GM04504 (cell line): ENCODE measurements at places on chromosomes 7 and 10.
A peak's percentile ranks its signal among the peaks of the same experiment; 100 is the strongest.

DNA sequence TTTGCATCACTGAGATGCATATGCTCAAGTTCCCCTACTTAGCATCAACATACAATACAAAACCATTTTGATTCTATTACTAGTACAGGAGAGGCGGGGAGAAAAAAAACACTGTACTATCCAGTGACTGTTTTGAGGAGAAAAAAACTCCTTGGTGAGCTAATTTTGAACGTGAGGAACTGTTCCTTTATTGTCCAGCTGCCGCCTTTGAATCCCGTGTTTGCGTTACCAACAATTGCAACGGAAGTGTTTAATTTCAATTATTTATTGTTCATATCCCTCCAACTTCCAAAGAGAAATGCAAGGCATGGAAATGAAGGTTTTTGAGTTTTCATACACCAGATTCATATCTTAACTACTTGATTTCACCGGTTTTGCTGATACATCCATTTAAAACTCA, 66.4 kb upstream of the ARHGAP21 start:
- DNase-seq = no peak

DNA sequence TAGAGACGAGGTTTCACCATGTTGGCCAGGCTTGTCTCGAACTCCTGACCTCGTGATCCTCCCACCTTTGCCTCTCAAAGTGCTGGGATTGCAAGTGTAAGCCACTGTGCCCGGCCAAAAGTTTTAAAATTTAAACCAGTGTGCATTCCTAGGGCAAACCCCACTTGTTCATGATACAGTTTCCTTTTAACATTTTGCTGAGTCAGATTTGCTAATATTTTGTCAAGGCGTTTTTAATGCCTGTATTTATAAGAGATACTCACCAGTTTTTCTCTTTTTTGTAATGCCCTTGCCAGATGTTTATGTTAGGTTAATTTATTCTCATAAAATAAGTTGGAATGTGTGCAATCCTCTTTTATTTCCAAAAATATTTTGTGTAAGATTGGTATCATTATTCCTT, 927.4 kb downstream of the DNAJB9 start:
- no peak for DNase-seq

- no peak for DNase-seq
These were observed 305.8 kb downstream of the PLXNA4 start for GRCh38 chr7:132270517-132270916.

DNA sequence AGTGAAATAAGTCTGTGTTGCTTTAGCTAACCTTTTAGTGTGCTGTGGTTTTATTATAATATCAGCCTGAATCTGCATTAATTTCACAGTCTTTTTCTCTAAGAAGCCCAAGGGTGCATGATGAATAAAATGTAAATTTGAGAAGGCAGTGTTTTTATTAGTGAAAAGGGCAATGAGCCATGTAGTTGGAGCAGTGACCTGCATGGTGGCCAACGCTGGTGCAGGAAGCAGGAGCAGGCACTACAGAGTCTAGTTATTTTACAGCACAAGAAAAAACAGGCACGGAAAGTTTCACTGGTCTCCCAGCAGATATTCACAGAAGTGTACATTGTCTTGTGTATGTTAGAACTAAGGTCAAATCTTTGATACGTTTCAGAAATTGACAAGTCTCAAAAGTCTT, 247.8 kb downstream of the CELF2 start:
- DNase-seq = no peak

DNA sequence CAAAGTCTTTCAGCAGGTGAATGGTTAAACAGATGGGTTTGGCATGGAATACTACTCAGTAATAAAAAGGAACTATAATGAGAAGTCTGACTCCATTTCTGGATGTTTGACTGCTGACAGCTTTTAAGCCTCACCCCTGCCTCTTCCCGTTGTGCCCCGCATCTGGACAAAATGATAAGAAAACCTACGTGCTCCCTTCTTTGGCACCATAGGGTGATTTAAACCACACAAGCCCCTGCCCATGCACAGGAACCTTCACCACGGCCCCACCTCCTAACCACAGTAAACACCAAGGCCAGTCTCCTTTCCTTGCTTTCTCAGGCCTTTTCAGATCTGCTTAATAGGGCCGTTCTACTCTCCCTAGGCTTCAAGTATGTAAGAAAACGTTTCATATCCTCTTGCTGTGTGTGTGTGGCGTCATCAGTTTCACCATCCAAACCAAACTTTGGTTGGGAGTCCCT, 47.1 kb upstream of the UBN2 start:
- DNase-seq = no peak

GRCh38 chr10:91761721-91762120, 36.5 kb upstream of the TNKS2 start:
- DNase-seq = no peak

DNA sequence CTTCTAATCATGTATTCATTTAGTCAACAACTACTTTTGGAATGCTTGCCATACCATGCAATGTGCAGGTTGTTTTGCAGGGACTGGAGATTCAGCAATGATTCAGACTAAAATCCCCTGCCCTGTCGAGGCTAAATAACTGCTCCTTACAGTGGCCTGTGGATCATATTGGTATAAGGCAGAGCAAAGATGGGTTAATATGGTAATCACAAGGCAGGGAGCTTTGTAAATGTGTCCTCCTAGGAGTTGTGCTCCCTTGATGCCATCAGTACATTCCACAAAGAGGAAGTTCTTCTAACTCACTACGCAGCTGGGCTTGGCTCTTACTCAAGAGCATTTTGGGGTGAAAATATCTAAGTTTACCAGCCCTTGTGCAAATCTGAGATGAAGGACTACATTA, 614 bp upstream of the IFIT2 start:
- DNase-seq = no peak

DNA sequence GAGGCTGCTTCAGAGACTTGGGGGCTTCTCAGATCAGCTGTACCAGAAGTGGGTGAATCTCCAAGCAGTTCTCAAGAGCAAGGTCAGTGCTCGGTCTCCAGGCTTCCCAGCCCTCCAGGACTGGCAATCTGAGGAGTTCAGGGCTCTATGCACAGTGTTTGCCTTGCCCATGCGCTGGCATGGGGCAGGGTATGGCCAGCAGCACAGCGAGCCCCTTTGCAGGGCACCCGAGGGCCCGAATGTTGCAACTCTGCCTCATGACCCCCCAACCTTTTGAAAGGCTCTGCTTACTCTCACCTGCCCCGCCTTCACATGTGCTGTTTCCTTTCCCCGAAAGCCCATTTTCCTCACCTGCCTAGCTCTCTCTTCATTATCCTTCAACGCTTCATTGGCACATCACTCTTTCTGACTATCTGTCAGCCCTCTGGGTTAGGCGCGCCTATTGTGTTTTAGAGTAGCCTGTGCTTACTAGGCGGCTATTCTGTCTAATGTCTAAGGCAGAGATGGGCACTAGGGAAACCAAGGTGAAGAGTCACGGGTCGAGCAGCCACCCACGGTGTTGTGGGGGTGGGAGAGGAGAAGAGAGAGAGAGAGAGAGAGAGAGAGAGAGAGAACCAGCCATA, 83.6 kb downstream of the WDFY4 start:
- DNase-seq = no peak

GRCh38 chr10:117718986-117719920, 176.7 kb downstream of the EMX2 start:
- DNase-seq = no peak

- DNase-seq = peak; percentile 87
These were observed 78.3 kb upstream of the NRP1 start for GRCh38 chr10:33412653-33413361.

GRCh38 chr7:15489383-15489782, 72.4 kb downstream of the AGMO start:
- no peak for DNase-seq

GRCh38 chr10:106592396-106592795, 572.1 kb downstream of the SORCS1 start:
- no peak for DNase-seq
